ENCODE measurements at places on chromosomes 2 and 18.

GRCh38 chr2:173354582-173355131, at the start of gene CDCA7:
Gene CDCA7 (plus strand): TSS chr2:173354872. CDS start chr2:173354964, 92 bp downstream.
- DNase-seq: peak; percentile 53

DNA sequence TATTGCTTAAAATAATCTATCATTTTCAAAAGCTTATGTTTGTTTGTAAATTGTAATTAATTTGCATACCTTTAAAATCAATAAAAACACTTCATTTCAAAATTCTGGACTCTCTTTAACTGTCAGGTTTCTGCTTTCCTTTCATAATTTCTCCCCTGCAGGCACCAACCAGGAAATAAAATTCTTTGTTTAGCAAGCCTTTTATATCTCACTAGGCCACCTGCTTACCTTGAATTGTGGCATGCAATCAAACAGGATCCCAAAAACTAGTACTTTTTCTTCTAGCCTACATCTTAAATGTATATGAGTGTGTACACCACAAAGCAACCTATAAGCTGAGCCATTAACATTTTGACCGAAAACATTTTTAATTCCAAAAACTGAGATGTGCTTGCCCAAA, 233.1 kb downstream of the NR4A2 start:
- no peak for DNase-seq

DNA sequence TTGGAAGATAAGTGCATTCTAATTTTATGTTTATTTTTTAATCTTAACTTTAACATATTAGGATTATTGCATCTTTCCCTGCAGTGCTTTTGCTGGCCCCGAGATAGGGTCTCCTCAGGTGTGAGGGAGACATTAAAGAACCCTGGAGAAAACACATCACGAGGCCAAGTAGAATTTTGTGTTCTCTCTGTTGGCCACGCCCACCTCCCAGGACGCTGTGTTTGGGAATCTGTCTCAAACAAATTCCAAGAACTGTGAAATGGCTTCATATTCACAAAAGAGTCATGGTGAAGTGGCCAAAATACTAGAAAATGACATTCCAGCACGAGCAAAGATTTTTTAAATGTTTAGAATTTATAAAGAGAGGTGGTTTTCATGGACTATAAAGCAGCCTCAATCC, 27.3 kb downstream of the RNF144A start:
- no peak for DNase-seq

DNA sequence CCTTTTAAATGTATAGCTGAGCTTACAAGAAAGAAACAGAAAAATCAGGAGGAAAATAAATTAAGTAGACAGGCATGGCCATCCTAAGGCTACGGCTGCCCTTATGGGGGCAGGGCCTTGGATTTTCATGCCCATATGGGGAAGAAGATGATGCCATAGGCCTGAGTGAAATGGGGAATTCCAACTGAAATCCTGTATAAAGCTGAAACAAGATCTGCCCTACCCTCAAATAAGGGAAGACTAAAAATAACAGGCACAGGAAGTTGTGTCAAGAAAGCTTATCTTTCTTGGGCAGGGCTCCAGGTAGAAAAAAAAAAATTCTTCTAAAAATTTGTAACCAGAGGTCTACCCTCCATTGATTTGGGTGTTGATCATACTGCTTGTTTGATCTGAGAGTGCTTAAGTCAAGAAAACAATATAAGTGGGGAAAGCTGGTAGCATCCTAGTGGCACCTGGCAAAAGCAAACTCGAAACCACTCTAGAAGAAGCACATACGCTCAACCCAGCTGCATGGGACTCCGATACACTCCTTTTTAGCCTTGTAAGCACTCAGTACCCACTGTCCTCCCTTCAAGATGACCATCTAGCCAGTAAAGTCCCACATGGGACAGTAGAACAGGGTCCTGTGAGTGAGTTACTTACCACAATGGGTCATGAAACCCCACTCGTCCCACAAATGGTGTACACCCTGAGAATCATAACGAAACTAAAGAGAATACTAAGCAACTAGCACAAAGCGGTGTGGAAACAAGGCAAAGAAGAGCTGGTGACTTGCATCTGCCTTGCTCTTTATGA, 22.3 kb downstream of the DNAH7 start:
- DNase-seq: no peak

DNA sequence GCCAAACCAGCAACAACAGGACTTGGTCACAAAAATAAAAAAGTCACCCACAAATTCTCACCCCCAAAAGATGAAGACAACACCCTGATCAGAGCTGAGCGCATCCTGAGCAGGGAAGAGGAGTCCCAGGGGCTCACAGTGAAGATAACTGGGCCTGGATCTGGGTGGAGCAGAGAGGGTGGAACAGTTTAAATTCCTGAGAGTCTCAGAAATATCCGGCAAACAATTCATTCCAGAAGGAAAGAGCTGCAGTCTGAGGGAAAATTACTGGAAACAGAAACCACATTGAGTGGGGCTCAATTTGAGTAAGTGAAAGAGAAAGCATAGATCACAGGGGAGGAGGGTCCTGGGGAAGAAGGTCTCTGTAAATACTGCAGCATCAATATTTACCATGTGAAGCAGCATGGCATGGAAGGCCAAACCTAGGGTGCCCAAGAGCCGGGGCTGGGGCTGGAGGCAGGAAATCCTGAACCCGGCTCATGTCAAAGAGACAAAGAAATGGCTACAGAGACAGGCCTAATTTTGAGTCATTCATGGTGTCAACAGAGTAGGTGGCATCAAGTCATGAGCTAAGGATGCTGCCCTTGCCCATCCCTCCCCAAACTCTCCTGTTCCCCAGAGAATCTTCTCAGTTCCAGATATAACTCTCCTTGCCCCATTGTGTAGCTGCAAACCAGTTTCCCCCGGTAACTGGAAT, 61.4 kb upstream of the ZBTB7C start:
- DNase-seq: no peak

- DNase-seq: no peak
Observed at GRCh38 chr18:44898498-44898897, 217.8 kb downstream of the SETBP1 start.

GRCh38 chr2:233974530-233975071, 57.4 kb downstream of the TRPM8 start:
- no peak for DNase-seq

DNA sequence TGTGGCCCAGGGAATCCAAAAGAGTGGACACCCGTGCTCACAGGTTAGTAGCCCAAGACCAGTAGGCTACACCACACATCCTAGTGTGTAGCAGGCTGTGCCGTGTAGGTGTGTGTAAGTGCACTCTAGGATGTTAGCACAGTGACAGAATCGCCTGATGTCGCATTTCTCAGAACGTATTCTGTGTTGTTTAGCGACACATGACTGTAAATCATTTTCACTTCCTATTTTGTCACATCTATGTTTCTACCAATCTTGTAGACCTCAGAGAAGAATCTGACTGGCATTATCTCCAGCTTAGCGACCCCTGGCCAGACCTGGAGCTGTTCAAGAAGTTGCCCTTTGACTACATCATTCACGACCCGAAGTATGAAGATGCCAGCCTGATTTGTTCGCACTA, 45.1 kb downstream of the NTSR2 start:
- no peak for DNase-seq

DNA sequence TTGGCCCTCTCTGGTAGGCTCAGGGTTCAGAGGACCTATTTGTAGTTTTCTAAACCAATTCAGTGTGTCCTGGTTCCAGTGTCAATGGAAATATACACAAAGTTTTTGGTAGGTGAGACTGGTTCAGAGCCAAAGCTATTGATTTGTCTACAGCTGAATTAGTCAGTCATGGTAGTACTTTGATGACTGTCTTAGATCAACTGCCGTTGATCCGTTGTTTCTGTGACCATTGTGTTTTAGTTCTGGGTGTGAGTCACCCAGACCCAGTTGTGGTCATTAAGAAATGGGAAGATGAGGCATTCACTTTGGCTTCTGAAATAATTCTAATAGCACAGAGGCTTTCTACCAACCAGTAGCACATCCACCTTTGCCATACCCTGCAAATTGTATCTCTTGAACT, 16.0 kb upstream of the RPE start:
- no peak for DNase-seq

DNA sequence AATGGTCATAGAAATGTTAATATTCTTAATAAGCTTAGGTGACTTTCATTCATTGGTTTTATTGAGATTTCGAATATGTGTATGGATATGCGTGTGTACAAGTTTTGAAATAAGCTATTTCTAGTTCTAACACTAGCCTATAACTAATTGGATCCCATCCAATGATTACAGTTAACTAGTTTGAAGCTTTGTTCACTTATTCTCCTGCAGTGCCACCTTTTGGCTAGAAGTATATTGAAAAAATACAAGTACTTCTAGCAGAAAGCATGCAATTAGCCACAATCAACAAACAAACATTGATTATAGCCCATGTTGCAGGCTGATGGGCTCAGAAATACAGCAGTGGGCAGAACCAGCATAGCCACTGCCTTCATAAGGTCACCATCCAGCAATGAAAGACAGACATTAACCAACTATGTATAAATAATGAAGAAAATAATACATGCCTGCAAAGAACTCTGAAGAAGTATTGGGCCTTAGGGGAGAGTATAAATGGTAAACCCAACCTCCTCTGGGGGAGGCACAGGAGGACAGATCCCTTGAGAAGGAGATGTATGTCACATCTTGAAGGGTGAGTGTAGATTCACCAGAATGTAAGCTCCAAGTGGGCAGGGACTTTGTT, 5.1 kb upstream of the PIEZO2 start:
- DNase-seq: peak; percentile 74

DNA sequence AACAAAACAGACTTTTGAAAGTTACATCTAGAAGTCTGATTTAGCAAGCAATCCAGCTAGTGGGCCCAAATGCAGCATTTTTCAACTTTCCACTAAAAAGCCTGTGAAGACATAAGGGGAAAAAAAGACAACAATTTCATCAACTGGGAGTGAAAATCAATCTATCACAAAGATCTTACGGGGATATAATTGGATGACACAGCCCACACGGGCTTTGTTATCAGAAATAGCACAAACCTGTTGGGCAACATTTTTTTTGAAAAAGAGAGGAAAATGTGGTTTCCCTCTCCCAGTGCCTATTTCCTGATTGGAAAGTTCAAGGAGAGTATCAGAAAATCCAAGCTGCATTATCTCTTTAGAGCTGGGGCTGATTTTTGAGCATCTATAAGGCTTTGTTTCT, 132.7 kb downstream of the EVA1A start:
- no peak for DNase-seq

DNA sequence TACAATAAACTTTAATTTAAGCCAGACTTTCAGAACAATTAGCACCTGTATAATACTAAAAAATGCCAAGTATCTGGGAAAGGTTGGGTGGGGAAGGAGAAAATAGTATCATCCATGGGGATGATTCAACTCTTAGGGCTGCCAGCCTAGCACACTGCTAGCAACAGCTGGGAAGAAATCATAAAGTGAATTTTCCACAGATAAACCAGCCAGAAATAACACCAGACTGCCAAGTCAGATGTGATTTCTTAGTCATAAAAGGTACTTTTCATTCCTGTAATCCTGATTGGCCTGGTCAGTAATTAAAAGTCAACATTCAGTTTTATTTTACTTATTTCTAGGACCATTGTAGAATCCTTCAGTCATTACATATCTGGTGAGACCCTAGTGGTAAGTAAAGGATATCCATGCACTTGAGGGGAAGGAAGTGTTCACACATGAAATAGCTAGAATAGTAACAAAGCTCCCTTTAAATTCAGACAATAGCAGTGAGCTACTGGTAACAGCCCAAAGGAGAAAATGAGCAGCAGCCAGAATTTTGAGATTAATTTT, 59.4 kb downstream of the LIMS1 start:
- DNase-seq: no peak

- DNase-seq: no peak
Observed at GRCh38 chr18:12858991-12859390, 25.0 kb downstream of the PTPN2 start.

DNA sequence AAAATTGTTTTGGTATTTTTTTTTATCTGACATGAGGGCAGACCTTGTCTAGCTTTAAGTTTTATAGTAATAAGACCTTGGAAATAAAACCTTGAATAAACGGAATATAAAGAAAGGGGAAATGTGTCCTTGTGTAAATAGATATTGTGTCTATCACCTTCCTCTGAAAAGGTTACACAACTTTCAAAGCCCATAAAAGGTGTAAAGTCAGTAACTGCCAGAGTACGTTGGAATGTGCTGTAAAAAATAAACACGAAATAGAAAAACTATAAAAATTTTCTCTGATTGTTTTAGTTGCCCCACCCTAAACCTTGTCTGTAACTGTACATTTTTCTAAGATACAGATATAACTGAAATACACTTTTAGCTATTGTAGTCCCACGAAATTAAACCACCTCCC, 82.3 kb downstream of the ZEB2 start:
- no peak for DNase-seq

DNA sequence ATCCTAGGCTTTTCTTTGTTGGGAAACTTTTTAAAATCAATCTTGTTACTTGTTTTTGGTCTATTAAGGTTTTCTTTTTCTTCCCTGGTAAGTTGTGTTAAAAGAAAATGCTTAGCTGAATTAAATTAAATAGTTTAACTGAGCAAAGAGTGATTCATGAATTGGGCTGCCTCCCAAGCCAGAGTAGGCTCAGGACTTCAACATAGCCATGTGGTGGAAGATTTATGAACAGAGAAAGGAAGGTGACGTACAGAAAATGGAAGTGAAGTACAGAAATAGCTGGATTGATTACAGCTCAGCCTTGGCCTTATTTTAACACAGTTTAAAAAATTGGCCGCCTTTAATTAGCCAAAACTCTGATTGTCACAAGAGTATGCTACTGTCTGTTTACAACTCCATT, 27.9 kb upstream of the GALNT5 start:
- DNase-seq: no peak

DNA sequence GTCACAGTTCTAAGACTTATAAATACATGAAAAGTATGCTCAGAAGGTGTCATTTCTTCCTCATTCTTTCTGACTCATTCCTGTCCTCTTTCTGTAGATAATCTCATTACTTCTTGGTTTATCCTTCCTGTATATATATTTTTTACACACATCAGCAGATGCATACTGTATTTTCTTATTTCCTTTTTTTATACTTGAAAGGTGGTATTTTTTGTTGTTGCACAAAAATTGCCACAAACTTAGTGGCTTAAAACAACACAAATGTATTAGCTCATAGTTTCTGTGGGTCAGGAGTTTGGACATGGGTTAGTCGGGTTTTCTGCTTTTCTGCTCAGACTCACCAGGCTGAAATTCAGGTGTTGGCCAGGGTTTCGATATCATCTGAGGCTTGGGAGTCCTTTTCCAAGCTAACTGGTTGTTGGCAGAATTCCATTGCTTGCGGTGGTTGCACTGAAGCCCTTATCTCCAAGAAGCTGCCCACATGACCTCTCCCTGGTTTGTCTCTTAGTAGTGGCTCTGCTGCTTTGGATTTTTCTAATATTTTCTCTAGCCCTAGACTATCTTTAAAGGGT, 162.6 kb downstream of the FMNL2 start:
- peak; percentile 87 for DNase-seq

DNA sequence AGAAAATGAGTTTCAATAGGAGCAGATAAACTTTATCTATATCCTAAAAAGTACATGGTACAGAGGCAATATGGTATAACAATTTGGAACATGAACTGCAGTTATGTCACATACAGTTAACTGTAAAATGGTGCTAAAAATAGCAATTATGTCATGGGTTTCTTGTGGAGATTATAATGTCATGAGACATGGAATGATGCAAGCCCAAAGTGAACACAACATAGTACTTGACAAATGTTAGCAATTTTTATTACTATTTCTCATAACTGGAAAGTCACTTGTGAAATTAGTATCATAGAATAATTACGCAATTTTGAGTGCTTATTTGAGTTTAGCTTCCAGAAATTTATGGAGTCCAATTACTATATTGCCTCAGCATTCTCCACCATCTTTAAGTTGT, 1263.4 kb downstream of the DSC3 start:
- DNase-seq: no peak

- DNase-seq: no peak
Observed at GRCh38 chr2:69576880-69577279, 66.7 kb downstream of the AAK1 start.

Measured in hematopoietic multipotent progenitor cell treated with erythropoietin and hydrocortisone succinate and interleukin-3 and kit ligand, for 8 days (in vitro differentiated cells).